GM23248 (cell line): ENCODE measurements at places on chromosomes 11 and 22.
A peak's percentile ranks its signal among the peaks of the same experiment; 100 is the strongest.

DNA sequence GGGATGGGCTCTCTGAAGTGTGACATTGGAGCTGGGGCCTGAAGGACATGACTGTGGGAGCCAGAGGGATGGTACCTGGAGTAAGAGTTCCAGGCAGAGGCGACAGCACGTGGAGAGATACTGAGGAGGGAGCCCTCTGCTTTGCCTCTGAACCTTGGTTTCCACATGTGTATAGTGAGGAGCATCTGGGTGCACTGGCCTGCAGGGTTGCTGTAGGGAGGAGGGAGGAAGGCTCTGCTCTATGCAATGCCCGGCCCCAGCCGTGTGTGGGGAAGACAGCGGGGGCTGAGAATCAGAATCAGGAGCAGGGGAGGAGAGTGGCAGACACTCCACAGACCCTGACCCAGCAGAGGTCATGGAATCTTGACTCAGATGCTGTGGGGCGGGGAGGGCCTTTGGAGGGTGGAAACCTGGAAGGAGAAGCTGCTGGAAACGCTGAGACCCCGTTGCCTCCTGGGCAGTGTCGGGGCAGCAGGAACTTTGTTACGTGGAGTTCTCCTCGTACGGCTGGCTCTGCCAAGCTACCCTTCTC is 4.0 kb downstream of the SCYL1 start:
- DNase-seq: no peak

DNA sequence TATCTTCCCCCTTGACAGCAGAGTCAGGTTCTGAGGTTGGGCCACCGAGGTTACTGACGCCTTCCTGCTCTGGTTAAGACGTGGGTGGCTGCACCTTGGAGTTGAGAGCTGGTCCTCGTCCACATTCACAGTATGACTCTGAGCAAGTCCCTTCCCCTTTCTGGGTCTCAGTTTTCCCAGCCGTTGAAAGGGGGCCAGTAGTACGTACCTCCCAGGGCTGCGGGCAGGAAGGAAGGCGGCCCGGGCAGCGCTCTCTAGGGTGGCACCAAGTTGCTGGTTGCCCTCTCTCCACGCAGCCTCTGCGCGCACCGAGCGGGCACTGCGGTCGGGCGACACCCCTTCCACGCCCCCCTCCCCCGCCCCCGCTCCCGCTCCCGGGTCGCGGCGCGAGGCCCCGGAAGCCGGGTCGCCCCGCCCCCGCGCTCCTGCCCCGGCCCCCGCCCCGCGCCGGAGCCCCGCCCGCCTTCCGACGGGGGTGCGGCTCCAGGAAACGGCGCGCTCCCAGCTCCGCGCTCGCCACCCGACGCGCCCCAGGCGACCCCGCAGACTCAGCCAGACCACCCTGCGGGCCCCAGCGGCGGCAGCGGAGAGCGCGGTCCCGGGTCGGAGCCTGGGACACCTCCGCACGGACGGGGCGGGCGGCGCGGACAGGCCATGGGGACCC is at the start of gene EHBP1L1:
Gene EHBP1L1 (plus strand): TSS at position 486 of the 664 bp plus-strand sequence. CDS start 250 bp downstream, outside the sequence.
- peak; percentile 78 for DNase-seq

GRCh38 chr11:33719587-33719986 is 16.6 kb downstream of the CD59 start:
- no peak for DNase-seq

GRCh38 chr22:47281126-47282106 is 519.0 kb downstream of the TBC1D22A start:
- peak; percentile 60 for DNase-seq

DNA sequence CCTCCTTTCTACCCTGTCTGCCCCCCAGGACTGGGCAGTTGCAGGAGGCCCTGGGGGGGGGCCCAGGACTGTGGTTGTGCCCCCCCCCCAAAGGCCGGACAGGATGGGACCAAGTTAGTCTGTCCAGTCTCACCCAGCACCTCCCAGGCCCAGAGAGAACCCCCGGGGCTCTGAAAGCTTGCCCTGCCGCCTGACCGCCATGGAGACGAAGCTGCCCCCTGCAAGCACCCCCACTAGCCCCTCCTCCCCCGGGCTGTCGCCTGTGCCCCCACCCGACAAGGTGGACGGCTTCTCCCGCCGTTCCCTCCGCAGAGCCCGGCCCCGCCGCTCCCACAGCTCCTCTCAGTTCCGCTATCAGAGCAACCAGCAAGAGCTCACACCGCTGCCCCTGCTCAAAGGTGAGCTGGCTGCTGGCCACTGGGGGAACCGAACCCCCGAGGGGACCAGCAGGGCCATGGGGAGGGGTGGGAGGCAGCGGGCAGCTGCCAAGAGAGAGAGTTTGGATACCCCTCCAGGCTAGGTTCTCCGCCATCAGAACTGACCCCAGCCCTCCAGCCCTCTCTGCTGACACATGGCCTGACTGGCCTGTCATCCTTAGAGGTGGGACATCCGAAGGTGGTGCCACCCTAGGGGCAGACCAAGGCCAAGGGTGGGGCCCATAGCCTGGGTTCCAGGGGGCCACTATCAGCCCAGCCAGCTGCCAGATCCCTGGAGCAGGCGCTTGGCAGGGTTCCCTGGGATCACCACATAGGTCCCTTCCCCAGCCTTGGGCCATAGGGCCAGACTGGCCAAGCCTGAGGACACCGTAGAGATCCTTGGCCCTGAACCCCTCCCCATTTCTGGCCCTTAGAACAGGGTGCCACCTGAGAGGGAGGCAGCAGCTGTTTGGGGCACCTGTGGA is 1.3 kb downstream of the PPP2R5B start:
- no peak for DNase-seq

GRCh38 chr11:100619484-100619883 is 67.6 kb upstream of the ARHGAP42 start:
- peak; percentile 17 for DNase-seq

GRCh38 chr11:117199053-117199915 is at the start of gene TAGLN:
Gene TAGLN, plus strand, starts transcription at chr11:117199370. Its CDS starts 3,644 bp downstream, at chr11:117203014.
- peak; percentile 93 for DNase-seq

DNA sequence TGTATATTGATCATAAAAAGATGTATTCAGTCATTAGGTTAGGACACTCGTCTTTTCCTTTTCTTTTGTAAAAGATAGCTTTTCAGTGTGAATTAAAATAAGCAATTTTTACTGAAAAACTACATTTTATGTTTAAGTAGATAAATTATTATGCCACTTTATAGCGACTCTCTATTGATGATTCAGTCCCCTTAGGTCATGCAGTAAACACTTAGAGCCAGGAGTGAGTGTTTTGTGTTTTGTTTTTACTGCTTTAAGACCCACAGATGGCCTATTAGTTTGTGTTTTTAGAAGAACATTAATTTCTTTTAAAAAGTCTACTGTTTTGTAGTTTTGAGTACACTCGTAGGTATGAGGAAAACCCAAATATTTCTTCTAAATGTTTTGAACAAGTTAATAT is 86.6 kb downstream of the YAP1 start:
- peak; percentile 70 for DNase-seq

GRCh38 chr11:84720706-84721402 is 906.3 kb downstream of the DLG2 start:
- DNase-seq: peak; percentile 19

- DNase-seq: peak; percentile 71
These were observed 80.0 kb downstream of the C11orf91 start for GRCh38 chr11:33620423-33621171.

DNA sequence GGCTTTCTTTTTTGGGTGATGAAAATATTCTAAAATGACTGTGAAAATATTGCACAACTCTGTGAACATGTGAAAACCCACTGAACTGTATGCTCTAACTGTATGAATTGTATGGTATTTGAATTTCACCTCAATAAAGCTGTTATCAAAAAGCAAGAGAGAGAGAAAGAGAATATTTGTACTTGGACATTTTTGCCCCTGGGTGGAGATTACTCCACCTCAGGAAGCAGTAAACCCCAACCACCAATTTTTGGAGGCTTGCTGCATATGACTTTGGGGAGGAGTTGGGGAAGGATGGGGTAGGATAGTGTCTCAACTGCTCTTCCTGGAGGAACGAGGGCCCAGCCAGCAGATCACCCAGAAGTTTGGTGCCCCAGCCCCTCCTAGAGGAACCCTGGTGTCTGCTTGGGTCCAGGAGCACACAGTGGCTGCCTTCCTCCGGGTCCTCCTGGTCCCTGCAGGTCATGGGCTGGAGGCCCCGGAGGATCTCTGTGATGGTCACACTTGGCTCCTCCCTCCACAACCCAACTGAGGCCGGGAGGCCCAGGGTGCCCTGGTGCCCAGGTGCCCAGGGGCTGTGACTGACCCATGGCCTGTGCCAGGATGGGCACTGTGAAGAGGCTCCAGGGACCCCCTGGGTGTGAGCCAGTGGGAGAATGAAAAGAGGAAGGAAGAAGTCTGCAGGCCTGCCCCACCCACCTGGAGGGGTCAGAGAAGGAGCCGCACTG is 15.3 kb upstream of the PICK1 start:
- no peak for DNase-seq

DNA sequence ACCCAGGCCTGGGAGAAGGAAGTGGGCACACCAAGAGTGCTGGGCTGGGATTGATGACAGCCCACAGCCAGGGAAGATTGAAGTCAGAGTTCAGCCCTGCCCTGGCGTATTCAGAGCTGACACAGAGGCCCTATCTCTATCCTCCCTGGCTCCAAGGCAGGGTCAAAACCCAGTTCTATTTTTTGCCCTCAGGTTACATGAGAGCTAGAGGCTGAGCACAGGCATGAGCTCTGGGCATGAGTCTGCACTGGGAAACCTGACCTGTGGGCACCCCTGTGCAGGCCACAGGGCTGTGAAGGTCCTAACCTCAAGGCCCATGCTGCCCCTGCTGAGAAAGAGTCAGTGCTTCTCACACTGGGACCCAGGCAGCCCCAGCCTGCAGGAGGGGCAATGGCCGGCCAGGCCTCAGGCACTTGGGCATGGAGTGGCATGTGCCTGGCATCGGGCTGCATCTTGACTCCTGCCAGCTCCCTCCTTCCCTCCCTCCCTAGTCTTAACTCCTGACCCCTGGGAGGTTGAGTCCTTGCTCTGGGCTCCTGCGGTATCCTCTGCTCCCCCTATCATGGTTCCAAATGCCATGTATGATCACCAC is 5.4 kb downstream of the SLC35E4 start:
- DNase-seq: no peak

DNA sequence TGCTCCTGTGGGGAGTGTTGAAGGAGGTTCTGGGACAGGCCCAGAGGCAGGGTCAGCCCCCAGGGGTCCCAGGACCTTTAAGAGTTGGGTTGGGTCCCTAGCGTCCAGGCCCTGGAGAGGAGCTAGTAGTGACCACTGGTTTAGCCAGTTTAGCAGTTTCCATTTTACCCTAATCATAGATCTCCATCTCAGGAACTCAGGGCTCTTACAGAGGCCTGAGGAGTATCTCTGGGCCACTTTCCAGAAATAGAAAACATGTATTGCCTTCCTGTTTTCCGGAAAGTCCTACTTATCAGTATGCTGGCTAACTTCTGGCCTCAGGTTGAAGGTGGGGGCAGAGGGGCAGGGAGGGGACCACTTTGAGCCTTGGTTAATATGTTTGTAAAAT is 13.5 kb downstream of the NCF4 start:
- DNase-seq: no peak

DNA sequence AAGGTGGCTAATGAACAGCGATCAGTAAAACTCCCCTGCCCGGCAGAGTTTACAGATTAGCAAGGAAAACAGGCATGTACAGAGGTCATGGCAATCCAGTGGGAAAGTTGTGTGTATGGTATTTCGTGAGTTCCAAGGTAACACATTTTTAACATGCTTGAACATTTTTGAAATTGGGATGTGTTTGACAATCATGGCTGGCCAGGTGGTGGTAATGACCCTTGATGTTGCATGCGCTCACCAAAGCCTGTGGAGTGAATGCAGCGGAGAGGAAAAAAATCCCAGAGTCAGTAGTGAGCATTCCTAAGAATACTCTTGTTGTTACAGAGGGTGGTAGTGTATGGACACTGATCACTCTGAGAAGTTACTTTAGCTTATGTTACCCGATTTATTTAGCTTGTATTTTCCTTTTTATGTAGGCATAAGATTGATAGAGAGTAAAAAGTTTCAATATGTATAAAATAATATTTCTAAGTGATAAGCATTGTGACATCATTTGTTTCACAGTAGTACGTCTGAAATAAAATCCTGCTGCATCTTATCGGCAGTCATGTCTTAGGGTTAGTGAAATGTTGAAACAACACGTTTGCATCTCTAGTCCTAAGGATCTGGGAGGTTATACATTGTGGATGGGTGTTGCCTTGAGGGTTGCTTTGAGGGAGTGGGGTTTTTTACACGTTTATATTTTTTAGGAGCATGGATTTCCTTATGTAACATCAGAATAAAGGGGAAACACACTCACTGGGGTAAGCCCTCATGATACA is 8.7 kb downstream of the TEAD1 start:
- DNase-seq: no peak
